ENCODE measurements at places on chromosomes 5 and 9.

GRCh38 chr9:75087824-75088645, at the start of the genes NMRK1 and OSTF1:
Gene NMRK1, minus strand, starts transcription at chr9:75088155. Its CDS starts 5,040 bp downstream, at chr9:75083115.
Gene OSTF1, plus strand, starts transcription at chr9:75088514. Its CDS starts 179 bp downstream, at chr9:75088693.
- DNase-seq = peak; percentile 93

DNA sequence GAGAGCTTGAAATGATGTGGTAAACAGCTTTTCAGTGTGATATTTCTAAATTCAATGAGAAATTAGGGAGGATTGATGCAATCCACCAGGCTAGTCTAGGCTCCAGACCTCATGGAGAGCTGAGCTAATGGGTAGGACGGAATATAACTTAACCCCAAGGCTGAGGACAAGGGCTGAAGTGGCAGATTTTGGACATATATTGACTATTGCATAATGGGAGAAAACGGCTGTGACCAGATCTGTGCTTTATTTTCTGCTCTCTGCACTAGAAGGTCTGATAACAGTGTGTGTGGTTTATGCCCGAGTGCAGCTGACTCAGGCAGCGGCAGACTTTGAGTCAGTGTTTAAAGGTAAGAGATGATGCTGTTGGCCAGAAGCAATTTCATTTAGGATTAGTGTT, 70.6 kb downstream of the ACTBL2 start:
- no peak for DNase-seq

- no peak for DNase-seq
These were observed 237.2 kb downstream of the ARL15 start for GRCh38 chr5:54073131-54073530.

- no peak for DNase-seq
These were observed 51.9 kb upstream of the SPDL1 start for GRCh38 chr5:169531631-169532030.

DNA sequence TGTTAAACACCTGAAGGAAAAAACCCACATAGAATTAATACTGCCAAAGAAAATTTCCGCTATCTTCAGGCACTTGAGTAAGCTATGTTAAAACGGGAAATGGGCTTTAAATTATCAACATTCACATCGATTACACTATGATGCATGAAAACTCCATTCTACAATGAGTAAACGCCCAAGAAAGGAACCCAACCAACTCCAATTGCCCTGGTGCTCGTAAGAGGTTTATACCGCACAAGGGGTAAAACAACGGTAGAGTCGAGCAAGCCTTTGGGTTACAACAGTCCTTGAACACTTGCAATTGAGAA, 1.0 kb downstream of the AGTPBP1 start:
- no peak for DNase-seq

DNA sequence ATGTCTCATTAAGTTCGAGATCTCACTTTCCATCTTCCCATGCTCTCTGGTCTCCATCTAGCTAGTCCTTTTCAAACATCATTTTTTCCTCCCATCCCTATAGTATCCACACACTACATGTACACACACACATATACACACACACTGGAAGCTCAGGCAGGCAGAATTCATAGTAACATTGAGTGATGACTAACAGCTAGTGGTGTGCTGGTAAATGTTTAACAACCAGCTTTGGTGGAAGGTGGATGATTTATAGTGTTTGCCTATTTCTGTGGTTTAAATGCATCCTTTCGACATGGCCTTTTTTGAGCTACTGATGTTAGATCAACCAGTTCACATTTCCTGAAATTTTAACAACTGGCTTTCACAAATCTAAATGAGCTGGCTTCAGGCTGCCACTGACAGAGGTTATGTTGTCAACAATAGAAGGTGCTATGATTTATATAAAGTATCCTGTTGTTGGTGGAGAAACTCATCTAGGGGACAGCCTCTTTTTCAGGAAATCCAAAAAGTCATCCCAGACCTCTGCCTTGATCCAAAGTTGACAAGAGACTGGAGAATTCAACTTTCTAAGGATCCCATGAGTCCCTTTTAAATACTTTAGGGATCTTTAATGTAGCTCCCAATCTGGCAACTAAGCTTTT, 117.8 kb downstream of the CCDC192 start:
- DNase-seq = no peak

DNA sequence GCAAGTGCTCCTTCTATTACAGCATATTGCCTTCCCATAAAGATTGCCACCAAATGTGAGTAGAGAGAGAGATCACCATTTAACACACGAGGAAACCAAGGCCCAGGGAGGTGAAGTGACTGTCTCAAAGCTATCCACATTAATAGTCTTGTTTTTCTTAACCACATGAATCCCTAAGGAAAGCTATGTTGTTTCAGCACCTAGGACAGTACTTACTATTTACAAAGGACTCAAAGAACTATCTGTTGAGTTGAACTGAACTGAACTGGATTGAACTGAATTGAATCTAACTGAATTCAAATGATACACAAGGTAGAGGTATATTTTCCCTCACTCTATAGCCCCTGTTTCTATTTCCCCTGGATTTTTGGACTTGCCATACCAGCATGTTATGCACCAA, 430.4 kb downstream of the CAAP1 start:
- no peak for DNase-seq

DNA sequence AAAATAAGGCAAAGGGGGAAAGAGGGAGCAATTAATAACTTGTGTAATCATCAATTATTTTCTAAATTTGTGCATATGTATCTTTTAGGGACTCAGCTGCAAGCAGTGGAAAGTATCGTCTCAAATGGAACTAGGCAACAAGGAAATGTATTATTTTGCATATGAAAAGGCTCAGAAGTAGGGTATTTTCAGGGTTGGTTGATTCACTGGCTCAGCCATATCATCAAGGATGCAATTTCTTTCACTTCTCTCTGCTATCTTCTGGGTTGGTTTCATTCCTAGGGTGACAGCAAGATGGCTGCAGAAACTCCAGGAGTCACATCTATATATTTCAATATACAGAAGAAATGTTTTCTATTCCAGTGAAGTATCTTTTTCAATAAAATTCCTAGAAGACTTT, 509.8 kb downstream of the DMAC1 start:
- DNase-seq = no peak

DNA sequence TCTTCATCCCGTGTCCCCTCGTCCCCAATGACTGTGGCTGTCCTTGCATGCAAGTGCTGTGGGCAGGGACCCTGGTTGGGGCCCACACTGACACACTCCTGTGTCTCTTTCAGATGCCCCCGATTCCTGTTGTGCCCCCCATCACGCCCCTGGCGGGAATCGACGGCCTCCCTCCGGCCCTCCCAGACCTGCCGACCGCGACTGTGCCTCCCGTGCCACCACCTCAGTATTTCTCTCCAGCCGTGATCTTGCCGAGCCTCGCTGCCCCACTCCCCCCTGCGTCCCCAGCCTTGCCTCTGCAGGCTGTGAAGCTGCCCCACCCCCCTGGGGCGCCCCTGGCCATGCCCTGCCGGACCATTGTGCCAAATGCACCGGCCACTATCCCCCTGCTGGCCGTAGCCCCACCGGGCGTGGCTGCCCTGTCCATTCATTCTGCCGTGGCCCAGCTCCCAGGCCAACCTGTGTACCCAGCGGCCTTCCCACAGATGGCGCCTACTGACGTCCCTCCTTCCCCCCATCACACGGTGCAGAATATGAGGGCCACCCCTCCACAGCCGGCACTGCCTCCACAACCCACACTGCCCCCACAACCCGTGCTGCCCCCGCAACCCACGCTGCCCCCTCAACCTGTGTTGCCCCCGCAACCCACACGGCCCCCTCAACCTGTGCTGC, 75.0 kb downstream of the WNK2 start:
- no peak for DNase-seq

DNA sequence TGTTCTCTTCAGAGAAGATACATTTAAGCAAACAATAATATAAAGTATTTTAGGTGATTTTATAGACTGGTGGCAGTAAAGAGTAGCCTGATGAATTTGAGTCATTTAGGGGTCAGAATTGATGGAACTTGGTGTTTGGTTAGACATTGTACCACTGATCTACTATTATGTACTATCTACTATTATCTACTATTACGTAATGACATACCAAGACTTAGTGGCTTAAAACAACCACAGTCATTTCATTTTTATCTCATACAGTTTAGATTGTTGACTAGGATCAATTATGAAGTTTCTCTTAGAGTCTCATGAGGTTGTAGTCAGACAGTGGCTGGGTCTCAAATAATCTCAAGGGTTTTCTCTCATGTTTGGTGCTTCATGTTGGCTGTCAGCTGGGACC, 54.0 kb downstream of the PPIP5K2 start:
- DNase-seq = no peak

GRCh38 chr5:52989025-52989780, at the start of gene ITGA2:
Gene ITGA2, plus strand, starts transcription at chr5:52989352. Its CDS starts 117 bp downstream, at chr5:52989469.
- DNase-seq = peak; percentile 26

- no peak for DNase-seq
These were observed 77.9 kb downstream of the UHRF2 start for GRCh38 chr9:6490863-6491262.

DNA sequence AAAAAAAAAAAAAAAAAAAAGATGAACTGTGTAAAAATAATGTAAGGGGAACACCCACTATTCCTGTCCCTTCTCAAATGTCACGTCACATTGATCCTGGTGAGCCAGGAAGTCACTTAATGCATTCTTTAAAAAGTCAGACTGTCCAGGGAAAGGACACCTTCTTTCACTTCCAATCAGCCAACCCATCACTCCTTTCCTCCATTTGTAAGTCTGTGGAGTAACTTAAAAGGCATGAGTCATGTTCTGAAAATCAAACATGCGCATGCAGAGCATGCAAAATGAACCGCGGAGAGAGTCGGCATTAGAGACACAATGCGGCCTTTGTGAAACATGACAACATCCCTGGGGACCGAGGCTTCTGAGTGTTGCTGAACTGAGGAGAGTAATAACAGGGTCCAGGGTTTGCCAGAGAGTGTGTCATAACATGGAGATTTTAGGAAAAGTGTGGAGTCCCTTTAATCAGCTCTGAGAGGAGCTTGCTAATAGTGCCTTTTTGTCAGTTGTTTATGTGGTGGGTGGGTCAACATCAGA, 77.6 kb upstream of the SEMA6A start:
- DNase-seq = no peak

GRCh38 chr5:138664276-138664943, 88.8 kb upstream of the CTNNA1 start:
- DNase-seq = no peak

- no peak for DNase-seq
These were observed 559 bp downstream of the SPAG8 start for GRCh38 chr9:35811381-35812024.

- no peak for DNase-seq
These were observed 487.0 kb upstream of the TNC start for GRCh38 chr9:115604831-115605483.

- no peak for DNase-seq
These were observed 128.6 kb downstream of the PDZD2 start for GRCh38 chr5:31767335-31768031.

DNA sequence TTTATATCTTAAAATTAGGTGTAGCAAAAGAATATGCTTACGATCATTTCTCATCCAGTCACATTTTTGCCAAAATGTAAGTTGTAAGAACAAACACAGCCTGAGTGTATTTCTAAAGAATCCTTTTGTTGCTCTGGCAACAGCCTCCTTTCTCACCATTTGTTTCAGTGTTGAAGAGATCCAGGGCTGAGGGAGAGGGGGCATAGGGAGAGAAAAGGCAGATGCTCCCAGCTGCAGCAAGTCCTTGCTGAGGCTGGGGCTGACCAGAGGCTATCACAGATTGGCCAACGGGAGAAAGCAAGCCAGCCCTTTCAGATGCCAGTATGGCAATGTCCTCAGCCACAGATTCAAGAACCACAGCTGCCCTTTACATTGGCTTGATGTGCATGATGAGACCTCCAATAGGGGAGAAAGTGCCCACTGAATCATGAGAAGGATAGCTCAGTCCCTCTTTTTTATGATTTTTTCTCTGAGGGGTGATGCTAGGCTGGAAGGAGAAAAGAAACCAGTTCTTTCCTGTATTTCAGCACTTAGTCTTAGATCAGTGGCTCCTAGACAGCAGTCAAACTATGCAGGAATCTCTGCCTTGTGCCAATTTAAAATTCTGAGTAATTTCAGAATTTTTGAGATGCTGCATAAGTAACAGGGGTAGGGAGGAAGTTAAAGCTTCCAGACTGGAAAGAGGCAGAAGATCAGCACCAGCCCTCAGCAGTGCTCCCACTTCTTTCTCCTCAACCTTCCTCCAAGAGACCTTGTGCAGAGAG, 142.1 kb downstream of the LHFPL2 start:
- no peak for DNase-seq

Data from activated CD8-positive, alpha-beta memory T cell treated with anti-CD3 and anti-CD28 coated beads, Interleukin-2, amount 50 U/mL, for 4 hours (primary cell).